ENCODE measurements at places on chromosomes 6 and 20.

- DNase-seq = peak; percentile 3
These were observed 25.5 kb upstream of the PXDC1 start for GRCh38 chr6:3776881-3777507.

GRCh38 chr20:19185083-19185482 lies 27.4 kb upstream of the SLC24A3 start:
- DNase-seq = no peak

GRCh38 chr20:49630396-49630951 lies 62.5 kb upstream of the PTGIS start:
- no peak for DNase-seq

- no peak for DNase-seq
These were observed 91.6 kb downstream of the PRND start for GRCh38 chr20:4813076-4813862.

DNA sequence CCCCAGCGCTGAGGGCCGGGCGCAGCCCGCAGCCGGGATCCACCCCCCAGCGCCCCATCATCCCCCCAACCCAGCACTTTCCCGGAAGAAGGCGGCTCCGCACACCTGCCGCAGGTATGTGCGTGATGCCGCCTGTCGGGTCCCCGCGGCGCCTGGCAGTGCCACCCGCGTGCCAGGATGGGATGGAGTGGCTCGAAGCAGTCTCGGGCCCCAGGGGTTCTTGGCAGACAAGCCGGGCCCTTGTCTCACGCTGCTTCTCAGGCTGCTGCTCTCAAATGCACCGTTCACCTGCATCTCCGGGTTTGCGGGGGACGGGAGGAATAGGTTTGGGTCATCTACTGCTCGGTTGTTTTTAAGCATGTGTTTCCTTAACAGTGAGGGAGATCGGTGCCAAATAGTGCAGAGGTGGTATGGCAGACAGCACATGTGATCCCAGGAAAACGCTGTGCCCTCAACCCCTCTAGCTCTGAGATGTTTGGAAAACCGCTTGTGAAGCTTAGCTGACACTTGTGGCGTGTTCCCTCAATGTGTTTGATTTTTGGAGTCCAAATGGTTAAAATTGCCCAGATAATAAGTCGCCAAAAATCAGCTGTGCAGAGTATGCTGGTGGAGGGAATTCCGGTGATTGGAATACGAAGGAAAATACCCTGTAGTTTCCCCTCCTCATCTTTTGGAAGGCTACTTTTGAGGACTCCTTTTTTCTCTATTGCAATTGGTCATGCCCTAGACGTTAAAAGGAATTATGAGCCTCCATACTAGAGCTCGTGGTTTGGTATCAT lies 926 bp downstream of the MYLIP start:
- peak; percentile 18 for DNase-seq

DNA sequence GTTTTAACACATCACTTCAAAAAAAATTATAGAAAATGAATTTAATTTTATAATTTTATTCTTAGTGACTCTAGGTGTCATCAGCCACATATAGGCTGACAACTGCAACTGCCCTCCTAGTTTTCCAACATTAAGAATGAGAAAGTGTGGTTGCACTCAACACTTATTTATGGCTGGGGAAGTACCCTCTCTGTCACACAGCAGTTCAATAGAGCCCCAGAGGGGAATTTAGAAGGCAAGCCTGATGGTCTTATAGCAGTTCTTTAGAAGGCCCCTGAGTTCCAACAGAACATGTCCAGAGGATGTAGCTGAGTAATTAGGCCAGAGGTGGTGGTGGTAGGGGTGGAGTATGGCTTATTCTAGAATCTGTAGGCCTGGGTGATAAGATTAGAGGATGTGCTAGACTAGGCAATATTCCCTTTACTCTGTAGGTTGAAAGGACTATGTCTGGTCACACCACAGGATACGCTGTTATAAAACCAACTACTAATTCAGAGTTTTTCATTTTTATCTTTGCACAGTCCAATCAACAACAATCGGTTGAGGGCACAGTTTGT lies 226.5 kb upstream of the CITED2 start:
- DNase-seq = no peak

DNA sequence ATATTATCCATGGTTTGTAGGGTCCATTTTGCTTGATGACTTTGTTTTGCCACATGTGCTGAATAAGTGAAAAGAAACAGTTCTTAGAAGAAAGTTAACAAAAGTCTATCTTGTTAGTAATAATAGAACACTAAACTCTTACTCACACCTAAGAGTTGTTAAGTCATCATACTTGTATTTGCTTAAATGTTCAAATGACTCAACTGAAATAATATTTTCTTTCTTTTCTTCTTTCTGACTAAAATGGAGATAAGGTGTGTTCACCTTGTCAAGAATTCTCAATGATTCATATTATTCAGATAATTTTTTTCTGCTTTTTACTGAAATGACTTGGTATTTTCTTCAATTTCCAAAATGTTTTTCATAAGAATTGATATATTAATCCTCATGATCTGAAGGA lies 327.2 kb downstream of the HTR1B start:
- no peak for DNase-seq
